ENCODE measurements at places on chromosomes 6 and 20. TPM values are rescaled to one million over a fixed set of nuclear protein-coding genes. Genes with fewer than 3 reads are reported as not detected.

Gene MDFI
- not detected for total RNA-seq

- DNase-seq = no peak
- peaks cover 6% of the 10 kb centered on the region for H3K4me1 ChIP-seq
- no peaks in the 10 kb centered on the region for H3K27me3 ChIP-seq
- no peak overlapping the region for H3K4me3 ChIP-seq
These were observed 173.2 kb downstream of the TMEM242 start for GRCh38 chr6:157150076-157150475.

Gene RHAG
- not detected for total RNA-seq

DNA sequence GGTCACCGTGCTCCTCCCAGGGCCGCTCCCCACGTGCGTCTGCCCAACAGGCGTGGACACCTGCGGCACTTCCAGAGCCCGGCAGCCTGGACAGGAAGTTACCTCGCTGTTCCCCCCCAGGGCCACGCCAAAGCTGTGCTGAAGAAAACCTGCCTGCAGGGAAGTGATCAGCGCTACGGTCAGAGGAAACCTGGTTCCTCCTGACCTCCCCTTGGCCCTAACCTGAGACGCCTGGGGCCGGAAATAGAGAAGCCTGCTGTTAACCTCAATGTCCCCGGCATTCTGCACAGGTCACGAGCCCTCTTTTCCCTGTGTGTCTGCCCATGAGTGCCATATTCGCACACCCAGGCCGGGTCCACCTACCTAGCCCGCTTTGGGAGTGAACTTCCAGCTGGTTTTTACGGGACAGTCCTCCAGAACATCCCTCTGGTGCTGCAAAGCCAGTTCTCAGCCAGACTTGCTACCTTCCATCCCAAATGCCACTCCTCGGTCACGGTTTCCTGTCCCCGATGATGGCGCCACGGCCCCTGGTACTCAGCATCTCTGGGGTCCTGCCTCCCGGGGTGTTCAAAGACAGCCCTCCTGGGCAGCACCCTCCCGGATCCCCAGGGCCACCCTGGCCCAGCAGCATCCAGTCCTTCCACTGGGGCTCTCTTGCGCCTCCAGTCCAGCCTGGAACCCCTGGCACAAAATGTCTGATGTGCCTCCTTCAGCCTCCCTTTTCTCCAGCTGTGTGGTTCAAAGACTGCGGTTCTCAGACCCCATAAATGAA lies 12.0 kb upstream of the IRF4 start:
- peaks cover 9% of the 10 kb centered on the region for H3K27me3 ChIP-seq
- H3K4me3 ChIP-seq = no peak overlapping the region
- no peak overlapping the region for H3K27ac ChIP-seq
- peaks cover 41% of the 10 kb centered on the region for H3K4me1 ChIP-seq
- H3K36me3 ChIP-seq = no peaks in the 10 kb centered on the region
- no peak for DNase-seq

Gene PRDM13
- not detected for total RNA-seq

Measured in activated CD8-positive, alpha-beta T cell treated with anti-CD3 and anti-CD28 coated beads, Interleukin-2, amount 10 ng/mL, durations not matched to agents 7 days and 5 days (primary cell).